ENCODE measurements at places on chromosomes 3 and 15. TPM values are rescaled to one million over a fixed set of nuclear protein-coding genes. Genes with fewer than 3 reads are reported as not detected.

The LTF gene
- total RNA-seq: not detected

The TRH gene
- total RNA-seq: not detected

The INAFM2 gene
- total RNA-seq: 9.5 TPM

- DNase-seq: no peak
Measured at GRCh38 chr15:78302579-78303312, 3.3 kb upstream of the SKIC8 start.

- DNase-seq: no peak
Measured at GRCh38 chr15:100355342-100355741, 13.6 kb upstream of the ADAMTS17 start.

DNA sequence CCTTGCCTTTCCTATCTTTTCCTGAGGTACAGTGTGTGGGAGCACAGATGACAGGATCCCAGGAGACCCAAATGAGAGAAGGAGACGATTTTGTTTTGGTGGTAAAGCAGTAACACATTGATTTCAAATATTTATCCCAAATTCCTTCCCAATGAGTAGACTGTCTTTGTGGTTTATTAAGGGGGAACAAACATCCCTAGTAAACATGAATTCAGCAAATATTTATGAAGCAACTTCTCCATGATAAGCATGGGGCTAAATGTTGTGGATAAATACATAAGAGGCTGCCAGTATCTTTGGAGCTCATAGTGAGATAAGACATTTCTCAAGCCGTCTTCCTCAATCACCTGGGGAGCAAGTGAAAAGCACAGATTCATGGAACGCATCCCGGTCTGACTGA is 460.8 kb upstream of the CFAP20DC start:
- no peak for DNase-seq

DNA sequence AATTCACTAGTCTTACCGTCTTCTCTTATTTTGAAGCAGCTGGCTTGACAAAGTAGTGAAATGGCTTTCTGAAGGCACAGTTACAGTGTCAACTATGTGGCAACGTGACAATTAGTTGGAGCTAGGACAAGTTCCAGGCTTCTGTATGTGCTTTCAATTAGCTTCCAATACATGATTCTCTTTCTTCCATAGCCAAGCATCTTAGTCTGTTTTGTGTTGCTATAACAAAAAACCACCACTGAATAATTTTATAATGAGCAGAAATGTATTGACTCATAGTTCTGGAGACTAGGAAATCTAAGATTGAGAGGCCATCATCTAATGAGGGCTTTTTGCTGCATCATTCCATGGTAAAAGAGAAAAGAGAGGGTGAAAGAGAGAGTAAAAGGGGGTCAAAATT is 365.1 kb upstream of the PLSCR5 start:
- no peak for DNase-seq

DNA sequence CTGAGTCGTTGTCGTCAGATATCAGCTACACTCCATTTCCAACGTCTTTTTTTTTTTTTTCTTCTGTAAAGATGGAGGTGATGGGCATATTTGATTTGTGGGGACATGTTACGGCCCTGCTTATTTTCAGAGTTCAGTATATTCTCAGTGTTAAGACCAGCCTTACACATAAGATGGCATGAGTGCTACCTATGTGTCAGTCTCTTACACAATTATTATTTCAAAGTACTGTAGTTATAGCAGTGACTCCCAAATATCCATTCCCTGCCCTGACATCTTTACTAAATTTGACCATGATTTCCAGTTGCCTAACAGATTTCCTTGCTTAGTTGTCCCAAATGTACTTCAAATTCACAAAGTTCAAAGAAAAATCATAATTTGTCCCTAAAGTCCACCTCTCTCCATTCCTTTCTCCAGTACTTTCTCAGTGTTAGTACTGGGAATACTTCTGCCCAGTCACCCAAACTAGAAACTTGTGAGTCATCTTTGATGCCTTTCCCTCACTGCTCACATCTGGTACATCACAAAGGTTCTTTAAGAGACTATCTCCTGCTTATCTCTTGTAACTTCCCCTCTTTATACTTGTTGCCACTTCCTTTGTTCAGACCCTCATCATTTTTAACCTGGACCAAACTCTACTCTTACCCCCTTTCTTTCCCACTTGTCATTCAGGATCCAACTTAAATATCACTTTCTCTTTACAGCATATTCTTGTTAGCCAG is 67.0 kb downstream of the ZNF609 start:
- no peak for DNase-seq

DNA sequence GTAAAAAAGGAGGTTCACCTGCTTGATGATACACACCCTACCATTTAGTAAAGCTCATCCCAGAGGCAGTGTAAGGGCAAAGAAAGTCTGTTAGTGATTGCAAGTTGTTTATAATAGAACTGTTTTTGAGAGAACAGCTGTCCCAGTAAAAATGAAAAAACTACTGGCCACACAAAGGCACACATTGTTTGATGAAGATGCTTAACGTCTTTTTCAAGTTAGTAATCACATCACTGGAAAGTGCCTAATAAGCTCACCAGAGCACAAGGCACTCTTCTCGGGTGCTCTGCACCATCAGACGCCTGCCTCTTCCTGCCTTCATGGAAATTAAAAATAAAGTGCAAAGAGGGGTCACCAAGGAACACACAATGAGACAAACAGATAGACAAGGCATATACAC is 186.9 kb downstream of the PDZRN3 start:
- no peak for DNase-seq

- DNase-seq: no peak
Measured at GRCh38 chr15:70014331-70014730, 83.4 kb downstream of the TLE3 start.
